Keratinocyte (primary cell): ENCODE measurements at places on chromosomes 2 and 18.

DNA sequence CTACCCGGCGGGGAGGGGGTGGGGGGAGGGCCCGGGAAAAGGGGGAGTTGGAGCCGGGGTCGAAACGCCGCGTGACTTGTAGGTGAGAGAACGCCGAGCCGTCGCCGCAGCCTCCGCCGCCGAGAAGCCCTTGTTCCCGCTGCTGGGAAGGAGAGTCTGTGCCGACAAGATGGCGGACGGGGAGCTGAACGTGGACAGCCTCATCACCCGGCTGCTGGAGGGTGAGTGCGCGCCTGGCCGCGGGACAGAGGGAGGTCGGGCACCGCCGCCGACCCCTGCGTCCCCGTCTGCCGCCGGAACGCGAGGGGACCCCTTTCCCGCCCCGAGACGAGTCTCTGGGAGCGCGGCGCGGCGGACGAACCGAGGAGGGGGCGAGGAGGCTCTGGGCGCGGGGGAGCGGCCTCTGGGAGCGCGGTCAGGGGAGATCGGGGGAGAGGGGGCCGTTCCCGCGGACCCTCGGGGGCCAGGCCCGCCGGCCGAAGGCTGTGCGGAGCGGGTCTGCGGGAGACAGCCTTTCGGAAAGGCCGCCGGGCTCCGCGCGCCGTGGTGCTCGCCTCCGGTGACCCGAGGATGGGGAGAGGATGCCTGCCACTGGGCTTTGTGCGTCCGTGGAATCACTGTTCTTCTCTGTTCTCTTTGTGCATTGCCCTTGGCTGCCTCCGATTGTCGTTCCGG, 463 bp downstream of the PPP1CB start:
- DNase-seq: no peak

- no peak for DNase-seq
These were observed 291.2 kb upstream of the DDX18 start for GRCh38 chr2:117523267-117523666.

GRCh38 chr18:71939483-71939882, 604.7 kb downstream of the CBLN2 start:
- no peak for DNase-seq

DNA sequence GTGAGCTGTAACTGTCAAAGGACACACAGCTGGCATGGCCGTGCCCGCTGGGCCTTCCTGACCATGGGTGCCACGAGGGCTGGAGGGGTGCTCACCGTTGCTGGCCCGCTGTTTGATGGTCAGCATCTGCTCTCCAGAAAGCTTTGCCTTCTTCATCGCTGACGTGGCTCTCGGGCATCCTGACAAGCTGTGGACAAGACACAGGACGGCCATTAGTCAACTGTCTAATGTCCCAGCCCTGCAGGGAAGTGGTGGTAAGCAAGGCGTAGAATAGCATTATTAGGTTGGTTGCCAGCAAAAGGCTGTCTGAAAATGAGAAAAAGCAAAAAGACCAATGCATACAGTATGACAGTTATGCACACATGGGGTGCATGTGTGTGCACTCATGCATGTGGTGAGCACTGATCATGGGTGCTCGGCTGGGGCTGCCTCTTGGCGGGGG, 64.7 kb upstream of the PXDN start:
- DNase-seq: no peak

GRCh38 chr2:141929331-141930252, 201.2 kb downstream of the LRP1B start:
- no peak for DNase-seq

DNA sequence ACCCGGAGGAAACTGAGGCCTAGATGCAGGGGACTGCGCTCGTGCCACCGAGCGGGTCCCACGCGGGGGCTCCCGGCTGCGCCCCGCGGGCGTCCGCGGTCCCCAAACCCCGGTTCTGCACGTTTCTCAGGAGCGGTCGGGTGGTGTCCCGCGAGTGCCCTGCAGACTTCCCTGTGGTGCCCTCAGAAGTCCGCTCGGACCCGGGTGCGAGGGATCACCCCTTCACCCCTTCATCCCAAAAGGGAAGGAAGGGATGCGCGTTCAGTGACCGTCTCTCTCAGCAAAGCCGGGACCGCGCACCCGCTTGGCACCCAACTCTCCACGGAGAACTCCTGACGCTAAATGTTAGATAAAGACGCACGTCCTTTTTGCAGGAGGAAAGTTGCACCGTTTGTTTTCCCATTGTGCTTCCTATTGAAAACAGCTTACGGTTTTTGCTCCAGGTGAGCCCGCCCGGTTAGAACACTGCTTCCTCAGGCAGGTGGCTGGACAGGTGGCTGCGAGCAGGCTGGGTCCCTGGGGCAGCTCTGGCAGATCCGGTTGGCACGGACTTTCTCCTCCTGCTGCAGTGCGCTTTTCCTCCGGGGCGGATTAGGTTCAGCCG, 779 bp downstream of the DGKD start:
- no peak for DNase-seq

DNA sequence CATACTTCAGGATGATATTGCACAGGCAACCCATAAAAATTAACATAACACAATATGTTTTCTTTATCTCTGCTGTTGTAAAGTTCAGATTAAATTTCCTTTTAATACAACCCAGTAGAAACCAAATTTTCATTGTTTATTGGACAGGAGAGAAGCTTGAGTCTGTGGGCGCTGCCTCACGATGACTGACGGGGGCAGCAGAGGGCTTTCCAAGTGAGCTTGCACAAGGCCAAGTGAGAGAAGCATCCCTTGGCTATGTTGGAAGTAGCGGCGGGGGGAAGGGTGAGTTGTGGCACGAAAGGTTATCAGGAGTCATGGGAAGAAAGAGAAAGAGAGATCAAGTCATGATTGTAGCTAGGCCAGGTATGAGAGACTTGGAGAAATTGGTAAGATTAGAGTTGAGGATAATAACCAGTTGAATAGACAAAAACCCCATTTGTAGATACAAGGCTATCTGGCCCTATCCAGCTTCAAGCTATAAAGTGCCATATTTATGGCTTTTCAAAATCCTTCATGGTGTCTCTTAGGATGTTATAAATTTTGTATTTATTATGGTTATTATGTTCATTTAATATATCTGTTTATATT, 413.7 kb upstream of the FAM98A start:
- DNase-seq: peak; percentile 2

- no peak for DNase-seq
These were observed 408.8 kb downstream of the GALNT13 start for GRCh38 chr2:154280543-154280942.

DNA sequence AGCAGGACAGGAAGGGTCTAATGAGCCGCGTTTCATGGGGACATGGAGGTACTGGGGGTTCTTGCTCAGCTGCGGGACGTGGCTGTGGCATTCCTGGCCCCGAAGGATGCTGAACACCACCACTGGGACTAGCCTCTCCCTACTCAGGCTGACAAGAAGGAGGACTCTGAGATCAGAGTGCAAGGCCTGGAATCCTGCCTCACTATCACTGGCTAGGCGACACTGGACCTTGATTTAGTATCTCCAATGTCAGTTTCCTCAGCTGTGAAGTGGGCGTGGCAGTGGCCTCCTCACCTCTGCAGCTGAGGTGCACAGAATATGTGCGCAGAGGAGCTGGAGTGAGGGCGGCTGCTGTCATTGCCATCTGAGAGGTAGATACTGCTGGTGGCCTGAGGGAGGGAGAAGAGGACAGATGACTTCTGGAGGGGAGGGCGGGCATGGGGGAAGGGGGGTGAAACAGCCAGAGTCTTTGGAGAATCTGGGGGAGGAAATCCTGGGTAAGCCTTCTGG, 157.8 kb upstream of the CAPN13 start:
- no peak for DNase-seq

DNA sequence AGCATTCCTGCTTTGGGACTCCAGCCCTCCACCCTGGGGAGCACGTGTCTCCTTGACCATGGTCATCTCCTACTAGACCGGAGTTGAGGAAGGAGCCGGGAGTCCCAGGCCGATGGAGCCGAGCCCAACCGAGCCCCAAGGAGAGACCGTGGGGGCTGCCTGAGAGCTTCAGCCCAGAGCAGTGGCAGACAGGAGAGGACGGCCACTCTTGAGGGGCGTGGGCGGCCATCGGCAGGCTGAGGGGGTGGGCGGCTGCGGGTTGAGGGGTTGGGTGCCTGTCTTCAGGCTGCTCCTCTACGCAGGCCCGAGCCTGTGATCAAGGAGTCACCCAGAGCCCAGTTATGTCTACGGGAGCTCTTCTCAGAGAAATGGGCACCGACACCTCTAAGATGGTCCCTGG, 158.7 kb downstream of the PXDN start:
- no peak for DNase-seq

DNA sequence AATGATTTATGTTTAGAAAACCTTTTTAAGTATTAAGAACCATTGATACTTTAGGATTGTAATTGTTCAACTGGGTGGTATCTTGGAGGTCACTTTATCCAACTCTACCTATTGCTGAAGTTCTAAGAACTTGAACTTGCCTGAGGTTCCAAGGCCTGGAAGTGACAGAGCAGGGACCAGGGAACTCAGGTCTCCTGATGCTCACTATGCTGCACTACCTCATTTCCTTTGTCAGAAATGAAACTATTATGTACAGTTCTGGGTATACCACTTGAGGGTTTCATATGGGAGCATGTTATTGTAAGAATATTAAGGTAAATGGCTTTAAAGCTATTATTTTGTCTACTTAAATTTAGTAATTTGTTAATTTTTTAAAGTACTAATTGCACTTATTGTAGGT, 3.0 kb downstream of the MBD5 start:
- DNase-seq: no peak

- no peak for DNase-seq
These were observed 49.7 kb upstream of the ZNF397 start for GRCh38 chr18:35190948-35191697.

DNA sequence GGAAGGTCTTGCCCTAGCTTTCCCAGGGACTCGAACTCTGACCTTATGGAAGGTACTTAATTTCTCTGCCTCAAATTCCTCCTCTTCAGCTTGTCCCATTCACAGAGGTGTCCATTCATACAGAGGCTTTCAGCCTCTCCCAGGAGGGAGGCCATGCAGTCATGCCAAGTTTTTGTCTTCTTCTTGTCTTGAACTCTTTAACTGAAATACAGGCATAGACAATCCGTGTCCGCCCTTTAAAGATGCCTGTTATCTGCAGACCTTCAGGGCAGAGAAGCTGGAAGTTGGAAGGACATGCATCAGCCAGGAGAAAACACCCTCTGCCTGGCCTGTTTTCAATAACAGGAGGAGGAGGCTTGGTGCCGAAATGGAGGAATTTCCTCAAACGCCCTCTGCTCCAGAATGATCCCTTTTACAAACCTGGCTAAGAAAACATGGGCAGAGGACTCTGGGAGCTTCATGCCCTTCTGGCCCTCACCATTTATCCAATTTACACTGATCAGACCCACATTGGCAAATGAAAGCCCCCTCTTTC, 308.3 kb downstream of the MYCN start:
- DNase-seq: no peak

GRCh38 chr2:130822766-130823165, 13.9 kb upstream of the ARHGEF4 start:
- DNase-seq: no peak

GRCh38 chr18:49935215-49935614, 121.9 kb upstream of the ACAA2 start:
- no peak for DNase-seq

DNA sequence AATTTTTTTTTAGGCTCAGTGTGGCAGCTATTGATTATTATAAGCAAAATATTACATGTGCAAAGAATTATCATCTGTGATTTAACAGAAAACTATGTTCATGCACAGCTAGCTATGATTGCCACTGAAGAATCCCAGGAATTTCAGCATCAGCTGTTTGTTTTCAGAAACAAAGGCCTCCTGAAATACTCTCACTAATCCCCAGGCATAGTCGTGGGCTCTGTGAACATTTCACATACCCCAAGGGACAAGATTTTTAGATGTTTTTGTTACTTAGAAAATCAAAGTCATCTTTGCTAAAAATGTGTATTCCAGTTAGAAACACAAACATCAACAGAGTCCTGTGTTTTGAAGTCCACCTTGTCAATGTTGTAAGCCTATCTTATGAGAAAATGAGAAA, 156.1 kb downstream of the MYO1B start:
- DNase-seq: no peak

GRCh38 chr2:192159208-192159607, 35.5 kb downstream of the TMEFF2 start:
- no peak for DNase-seq

GRCh38 chr2:52345676-52346075, 1313.7 kb upstream of the NRXN1 start:
- DNase-seq: no peak

- DNase-seq: peak; percentile 71
These were observed 49.2 kb upstream of the UGP2 start for GRCh38 chr2:63792530-63792929.

GRCh38 chr18:58117786-58118403, 73.9 kb downstream of the NEDD4L start:
- peak; percentile 66 for DNase-seq

DNA sequence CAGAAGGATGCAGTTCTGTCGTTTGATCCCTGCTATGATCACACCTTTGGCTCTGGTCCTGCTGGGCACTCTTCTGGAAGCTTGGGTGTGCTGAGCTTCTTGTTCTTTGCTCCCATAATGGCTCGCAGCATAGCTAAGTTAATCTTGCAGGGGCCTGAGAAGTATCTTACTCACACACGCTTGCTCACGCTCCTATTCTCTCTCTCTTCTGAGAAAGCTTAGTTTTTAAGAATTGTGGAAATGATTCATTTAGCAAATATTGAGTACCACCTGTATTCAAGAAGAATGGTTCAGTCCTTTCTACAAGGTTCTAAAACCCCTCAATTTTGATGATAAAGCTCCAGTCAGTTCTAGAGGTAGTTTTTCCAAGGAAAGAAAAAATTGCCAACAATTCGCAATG, 40.6 kb downstream of the XRCC5 start:
- DNase-seq: no peak

DNA sequence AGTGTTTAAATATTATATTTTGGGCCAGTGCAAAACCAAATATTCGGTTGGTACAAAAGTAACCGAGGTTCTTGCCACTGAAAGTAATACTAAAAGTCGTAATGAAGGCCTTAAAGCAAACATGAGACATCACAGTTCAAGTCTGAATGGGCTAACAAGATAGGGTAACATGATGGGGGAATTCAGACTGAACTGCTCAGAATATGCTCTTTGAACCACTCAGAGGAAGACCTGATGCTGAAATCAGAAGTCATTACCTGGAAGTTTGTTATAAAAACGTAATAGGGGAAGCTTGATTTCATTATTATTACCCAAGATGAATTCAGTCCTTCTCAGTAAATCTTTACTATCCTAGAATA, 26.6 kb downstream of the CDKL4 start:
- DNase-seq: no peak

GRCh38 chr2:66805016-66805865, 370.3 kb downstream of the MEIS1 start:
- no peak for DNase-seq

DNA sequence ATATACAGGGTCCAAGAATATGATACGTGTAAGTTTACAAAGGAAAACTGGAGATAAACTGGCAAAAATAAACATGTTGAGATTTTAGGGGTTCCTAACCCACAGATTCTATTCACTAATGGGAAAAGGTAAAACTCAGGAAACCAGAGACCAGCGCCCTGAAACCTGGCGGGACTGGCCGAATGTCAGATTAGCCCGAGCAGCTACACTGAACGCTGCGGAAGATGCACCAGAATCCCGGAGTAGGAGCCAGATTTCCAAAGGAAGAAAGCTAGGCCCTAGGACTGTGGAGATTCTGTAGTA, 679 bp upstream of the WDR75 start:
- no peak for DNase-seq
